Stimulated activated CD8-positive, alpha-beta memory T cell treated with anti-CD3 and anti-CD28 coated beads, Interleukin-2, amount 100 ng/mL, for 1 hour (primary cell): ENCODE measurements at places on chromosomes 1 and 21.

GRCh38 chr1:239302696-239303095, 83.7 kb upstream of the CHRM3 start:
- DNase-seq: no peak

- no peak for DNase-seq
Observed at GRCh38 chr1:87052400-87052799, 138.0 kb downstream of the HS2ST1 start.

GRCh38 chr1:168581817-168582572, 5.6 kb downstream of the XCL1 start:
- DNase-seq: no peak

- DNase-seq: no peak
Observed at GRCh38 chr1:205301842-205302588, 19.5 kb downstream of the NUAK2 start.

- DNase-seq: no peak
Observed at GRCh38 chr1:37752583-37753471, 12.1 kb downstream of the EPHA10 start.

DNA sequence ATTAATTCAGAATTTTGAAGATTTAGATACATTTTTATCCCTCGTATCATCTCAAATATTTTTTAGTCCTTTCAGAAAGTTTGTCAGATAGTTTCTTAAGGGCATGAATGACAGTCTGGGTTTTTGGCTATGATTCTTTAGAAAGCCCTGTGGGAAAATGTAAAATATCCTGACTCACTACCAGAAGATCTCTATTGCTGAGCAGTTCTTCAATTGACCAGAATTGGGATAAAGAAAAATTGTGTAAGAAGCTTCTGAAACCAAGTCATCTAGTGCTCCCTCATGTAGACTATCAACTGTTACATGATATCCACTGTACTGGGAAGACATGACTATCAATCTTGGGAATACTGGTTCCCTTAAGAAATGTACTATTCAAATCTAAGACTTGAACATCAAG, 608.3 kb upstream of the CHRM3 start:
- DNase-seq: no peak

DNA sequence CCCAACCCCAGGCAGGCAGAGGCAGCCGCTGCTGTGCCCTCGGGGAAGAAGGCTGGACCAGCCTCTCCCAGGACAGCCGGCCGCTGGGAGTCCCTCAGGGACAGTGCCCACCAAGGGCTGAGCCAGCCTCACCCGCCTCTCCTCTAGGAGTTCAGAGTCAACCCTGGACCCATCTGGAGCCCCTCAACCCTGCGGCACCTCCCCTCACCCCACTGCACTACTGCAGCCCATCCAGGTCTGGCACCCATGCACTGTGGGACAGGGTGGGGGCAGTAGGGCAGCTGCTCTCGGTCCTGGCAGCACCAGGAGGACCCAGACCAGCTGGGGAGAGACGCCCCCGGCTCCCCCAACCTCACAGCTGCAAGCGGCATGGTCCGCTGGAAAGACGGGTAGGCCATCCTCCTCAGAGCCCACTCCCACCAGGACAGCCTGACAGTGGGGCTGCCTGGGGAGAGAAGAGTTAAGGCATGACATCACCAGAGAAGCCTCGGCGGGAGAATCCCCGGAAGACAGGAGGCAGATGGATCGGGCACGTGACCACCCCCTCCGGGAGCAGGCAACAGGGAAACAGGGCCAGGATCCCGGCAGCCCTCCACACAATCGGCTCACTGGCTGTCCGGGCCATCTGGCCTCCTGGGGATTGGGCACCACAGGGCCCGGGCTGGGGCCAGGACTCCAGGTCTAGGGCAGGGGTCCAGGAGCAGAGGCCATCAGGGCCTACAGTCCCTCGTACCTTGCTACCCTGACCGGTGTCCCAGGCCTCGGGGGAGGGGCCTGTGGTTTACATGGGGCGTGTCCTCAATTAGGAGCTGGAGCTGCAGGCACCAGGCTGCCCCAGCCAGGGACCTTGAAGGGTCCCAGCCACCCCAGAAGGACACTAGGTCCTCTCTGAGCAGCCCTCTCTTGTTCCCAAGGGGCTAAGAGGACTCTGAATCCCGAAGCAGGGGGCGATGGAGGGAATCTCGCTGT, 3.1 kb downstream of the ACAP3 start:
- no peak for DNase-seq

DNA sequence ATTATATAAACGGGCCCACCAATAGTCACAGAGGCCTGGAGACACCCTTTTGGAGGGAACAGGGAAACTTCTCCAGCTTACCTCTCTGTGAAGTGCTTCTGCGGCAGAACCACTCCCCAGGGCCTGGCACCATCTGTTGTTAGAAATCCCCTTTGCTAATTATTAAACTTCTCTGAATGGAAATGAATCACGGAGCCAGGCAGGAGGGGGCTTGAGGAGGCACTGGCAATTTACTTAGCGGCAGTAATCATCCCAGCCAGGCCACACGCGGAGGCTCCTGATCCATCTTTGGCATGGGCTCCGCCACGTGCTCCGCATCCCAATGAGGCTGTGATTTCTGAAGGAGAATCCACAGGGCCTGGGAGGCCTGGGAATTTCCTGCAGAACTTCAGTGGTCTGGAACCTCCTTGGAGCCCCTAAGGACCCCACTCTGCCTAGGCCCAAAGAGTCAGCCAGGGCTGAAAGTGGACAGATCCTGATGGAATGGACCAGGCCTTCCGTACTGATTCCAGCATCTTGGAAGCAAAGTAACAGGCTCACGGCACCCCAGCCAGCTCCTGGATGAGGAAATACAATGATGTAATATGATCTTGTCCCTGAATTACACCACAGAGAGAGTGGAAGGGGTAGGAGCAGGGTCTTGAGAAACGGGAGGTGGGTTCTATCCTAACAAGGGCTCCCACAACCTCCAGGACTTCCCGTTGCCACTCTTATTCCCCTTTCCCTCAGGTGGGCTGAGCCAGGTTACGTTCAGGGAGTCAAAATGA, 62.3 kb downstream of the GRIK3 start:
- no peak for DNase-seq

- no peak for DNase-seq
Observed at GRCh38 chr1:28343405-28343804, 14.6 kb downstream of the MED18 start.

DNA sequence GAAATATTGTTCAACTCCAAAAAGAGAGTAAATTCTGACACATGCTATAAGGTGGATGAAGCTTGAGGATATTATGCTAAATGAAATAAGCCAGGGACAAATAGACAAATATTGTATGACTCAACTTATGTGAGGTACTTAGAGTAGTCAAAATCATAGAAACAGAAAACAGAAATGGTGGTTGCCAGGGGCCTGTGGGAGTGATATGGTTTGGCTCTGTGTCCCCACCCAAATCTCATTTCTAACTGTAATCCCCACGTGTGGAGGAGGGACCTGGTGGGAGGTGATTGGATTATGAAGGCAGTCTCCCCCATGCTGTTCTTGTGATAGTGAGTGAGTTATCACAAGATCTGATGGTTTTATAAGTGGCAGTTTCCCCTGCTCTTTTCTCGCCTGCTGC, 24.7 kb upstream of the DISP1 start:
- DNase-seq: no peak

GRCh38 chr1:9825093-9826074, 1.6 kb upstream of the CLSTN1 start:
- DNase-seq: no peak

- DNase-seq: no peak
Observed at GRCh38 chr21:45039317-45040156, 34.8 kb upstream of the ADARB1 start.

- no peak for DNase-seq
Observed at GRCh38 chr1:7826363-7826762, 26.5 kb downstream of the UTS2 start.

DNA sequence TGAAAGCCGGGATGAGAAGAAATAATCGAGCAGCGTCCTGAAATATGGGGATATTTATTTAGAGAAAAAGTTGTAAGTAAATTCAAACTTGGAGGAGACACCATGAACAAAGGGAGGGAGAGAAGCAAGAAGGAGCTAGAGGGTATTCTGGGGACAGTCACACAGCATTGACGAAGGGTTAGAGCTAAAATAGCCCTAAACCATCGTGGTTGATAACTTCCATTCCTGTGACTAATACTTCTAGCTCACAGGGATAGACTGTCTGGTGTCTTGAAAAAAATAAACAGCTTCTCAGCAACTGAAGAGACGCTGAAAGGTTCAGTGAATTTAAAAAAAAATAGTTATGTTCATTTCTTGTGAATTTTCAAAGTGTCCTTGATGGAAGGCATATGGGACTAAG, 86.7 kb downstream of the LRRC53 start:
- no peak for DNase-seq

DNA sequence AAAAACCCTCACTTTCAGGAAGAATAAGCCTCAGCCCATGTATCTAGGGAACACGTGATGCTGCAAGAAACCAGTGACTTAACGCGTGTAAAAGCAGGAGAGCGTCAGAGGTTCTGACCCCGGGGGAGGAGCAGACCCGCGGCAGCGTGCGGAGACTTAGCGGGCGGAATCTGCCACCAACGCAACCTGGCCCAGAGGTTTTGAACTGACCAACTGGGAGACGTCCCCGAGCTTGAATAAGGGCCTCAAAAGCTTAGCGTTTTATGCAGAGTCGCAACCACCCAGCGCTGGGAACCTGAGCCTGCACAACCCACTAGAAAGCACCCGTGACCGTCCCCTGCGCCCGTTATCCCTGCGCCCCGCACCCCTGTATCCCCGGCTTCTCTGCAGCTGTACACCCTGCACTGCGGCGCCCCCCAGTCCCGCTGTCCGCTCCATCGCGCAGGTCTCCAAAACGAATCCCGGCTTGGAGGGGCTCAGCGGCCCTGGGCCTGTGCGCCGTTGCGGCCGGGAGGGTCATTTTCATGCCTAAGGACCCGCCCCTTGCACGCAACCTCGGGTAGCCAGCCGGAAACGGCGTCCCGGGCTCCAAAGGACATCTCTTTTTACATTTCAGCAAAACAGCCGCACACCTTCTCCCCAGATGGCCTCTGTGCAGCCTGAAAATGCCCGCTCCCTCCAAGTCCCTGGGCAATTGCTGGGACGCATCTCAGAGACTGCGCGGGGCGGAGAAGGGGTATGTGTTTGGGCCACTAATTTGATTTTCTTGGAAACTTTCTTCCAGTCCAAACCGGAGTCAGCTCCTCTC, 29.4 kb upstream of the TRIM17 start:
- no peak for DNase-seq

DNA sequence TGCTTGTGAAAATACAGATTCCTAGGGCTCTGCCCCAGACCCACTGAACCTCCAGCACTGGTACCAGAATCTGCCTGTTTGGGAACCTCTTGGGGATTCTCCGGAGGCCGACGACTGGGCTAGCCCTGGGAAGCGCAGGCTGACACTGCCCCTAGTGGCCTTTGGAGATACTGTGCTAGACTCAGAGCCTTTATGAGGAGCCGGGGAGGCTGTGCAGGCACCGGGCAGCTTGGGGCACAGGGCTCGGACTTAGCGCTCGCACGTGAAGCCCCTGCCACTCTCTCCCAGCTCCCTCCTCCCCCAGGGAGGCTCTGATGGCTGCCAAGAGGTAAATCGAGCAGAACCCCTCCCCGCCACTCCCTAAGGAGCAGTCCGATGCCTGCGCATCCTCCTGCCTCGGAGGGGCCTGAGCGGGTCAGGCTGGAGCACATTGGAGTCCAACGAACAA, 144.6 kb upstream of the TNR start:
- no peak for DNase-seq

DNA sequence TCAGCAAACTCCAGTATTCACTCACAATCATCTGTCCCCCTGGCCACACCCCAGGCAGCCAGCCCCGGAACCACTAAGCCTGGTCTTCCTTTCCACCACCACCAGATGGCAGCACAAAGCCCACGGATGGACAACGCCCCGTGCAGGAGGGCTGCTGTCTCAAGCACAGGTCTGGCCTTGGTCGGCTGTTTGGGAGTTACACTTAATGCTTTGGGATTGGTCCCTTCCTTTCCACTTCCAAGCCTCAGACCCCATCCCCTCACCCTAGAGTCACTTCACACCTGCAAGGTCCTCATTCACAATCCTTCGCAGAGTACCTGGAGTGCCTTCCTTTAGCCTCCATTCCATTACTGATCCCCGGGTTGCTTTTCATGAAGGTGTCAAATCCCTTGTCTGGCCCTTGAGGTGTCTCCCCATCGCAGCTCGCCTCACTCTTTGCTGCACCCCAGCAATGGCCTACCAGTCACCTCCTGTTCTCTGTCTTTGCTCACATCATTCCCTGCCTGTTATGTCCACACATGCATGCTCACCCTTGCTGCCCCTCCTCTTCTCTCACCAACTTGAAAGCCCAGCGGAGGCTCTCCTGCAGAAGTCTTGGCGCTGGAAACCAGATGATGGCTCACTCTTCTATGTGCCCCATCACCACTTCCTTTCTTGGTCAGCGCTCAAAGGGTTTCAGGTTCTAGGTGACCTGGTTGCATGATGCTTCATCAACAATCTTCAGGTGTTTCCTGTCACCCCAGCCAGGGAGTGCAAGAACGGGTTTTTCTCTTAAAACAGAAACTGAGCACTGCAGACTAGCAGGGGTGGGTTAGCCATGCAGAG, 24.9 kb upstream of the KCNA2 start:
- peak; percentile 64 for DNase-seq

DNA sequence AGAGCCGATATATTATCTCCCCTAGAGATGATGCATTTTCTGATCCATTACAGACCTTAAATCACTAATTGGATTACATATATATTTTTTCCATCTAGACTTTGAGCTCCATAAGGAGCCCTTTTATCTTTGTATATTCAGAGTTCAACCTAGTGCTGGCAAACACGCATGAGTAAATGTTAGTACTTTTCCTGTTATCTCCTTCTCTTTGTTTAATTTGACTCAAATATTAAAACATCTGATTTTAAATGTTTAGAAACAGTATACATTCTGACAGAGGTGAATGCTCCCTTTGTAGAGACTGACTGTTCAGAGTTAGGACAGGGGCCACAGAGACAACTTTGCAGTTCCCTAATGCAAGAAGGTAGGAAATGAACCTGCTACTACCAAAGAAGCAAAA, 37.1 kb downstream of the EIF2B3 start:
- DNase-seq: no peak

DNA sequence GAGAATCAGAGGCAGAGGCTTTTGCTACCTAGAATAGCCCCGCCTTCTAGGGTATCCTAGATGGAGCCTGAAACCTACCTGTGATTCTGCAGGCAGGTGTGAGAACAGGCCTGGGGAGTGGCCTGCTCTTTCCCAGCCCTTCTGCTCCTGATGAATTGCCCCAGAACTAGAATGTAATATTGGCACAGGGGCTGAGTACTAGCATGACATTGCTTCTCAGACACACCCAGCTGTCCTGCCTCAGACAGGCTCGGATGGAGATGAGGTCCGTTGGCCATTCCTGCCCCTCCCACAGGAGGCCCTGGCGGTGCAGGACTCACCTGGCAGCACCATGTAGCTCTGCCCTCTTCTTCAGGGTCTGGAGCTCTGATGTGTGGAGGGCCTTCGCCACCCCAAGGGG, 237.6 kb downstream of the GRIK3 start:
- DNase-seq: no peak
